ENCODE measurements at places on chromosomes 5 and 9.

- peak; percentile 34 for DNase-seq
Measured at GRCh38 chr5:159316519-159317383, 13.5 kb downstream of the IL12B start.

GRCh38 chr9:34887841-34888240, 70.2 kb upstream of the PHF24 start:
- DNase-seq = no peak

DNA sequence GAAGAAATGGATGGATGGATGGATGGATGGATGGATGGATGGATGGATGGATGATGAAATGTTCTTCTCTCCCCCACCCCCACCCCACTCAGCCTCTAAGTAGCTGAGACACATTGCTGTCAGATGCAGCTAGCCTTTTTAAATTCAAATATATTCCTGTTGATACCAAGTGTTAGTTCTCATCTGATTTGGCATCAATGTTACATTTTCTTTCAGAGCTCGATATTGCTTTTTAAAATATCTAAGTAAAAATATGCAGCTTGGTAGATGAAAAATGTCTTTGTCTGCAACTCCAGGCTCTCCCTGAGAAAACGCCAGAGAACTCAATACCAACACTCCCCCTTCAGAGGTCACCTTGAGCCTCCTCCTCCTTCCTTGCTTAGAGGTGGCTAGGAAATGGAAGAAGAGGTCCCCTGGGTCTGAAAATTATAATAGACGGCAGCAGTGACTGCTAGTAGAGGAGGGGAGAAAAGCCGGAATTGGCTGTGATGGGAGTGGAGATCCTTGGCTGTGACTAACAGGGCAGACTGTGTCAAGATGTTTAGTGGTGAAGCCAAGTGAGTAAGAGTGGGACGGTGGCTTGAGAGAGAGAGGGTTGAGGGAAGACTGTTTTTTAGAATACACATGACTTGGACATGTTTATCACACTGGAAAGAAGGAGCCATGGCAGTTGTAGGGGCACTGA, 156.0 kb downstream of the ZNF462 start:
- DNase-seq = no peak

DNA sequence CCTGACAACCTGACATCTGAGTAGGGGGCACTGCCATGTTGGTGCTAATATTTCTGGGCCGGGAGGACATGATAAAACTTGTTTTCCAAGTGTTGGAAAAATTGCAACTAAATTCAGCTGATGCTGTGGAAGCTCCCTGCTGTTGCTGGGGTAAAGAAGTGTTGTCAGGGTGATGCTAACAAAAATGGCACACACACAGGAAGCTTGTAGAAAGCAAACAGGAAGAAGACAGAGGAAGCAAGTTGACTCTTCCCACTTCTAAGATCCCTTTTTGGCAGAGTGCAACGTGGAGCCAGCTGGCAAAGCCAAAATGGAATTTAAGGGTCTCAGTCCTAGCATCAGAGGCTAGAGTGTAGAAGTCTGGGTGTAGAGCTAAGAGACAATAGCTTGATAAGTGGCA, 11.3 kb upstream of the RIOK2 start:
- peak; percentile 10 for DNase-seq

DNA sequence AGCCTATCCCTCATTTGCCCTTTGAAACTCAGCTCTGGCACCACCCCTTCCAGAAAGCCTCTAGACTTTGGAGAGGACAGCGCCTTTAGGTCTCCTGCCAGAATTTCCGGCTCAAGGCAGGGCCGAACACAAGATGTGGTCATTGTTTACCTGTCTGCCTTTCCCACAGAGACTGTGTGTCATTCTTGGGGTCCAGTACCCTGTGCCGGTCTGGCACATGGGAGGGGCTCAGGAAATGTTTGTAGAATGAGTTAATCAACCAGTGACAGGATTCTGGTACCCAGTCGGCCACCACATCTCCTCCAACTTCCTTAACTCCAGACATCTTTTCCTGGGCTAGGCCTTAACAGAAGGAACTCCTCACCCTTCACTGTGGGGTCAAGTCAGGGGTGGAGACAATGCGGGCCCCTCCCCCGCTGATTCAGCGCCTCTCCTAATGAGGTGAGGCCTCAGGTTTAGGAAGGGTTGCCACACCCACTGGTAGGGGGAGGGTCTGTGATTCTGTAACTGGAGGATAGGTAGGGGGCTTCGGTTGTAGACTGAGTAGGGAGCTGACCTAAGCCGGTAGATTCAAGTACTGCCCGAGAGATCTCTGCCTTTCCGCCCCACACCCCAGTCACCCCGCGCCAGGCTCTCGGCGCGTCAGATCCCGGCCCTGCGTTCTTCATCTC, 29.3 kb downstream of the PCDH1 start:
- no peak for DNase-seq

DNA sequence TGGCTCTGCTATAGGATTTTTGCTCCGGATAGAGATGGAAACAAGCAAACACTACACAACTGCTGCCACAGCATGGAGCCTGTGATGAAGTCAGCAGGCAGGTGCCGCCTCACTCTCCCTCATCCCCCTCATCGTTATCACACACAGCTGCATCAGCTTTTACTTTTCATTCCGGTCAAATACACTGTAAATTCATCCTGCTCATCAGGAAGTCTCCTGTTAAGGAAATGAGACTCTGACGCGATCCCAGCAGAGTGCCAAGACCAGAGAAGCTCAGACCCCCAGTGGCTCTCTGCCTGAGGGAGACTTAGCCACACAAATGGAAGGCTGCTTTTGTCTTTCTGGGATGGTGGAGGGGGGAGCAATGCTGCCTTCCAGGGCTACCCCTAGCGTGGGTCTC, 270.2 kb downstream of the ELAVL2 start:
- DNase-seq = no peak

DNA sequence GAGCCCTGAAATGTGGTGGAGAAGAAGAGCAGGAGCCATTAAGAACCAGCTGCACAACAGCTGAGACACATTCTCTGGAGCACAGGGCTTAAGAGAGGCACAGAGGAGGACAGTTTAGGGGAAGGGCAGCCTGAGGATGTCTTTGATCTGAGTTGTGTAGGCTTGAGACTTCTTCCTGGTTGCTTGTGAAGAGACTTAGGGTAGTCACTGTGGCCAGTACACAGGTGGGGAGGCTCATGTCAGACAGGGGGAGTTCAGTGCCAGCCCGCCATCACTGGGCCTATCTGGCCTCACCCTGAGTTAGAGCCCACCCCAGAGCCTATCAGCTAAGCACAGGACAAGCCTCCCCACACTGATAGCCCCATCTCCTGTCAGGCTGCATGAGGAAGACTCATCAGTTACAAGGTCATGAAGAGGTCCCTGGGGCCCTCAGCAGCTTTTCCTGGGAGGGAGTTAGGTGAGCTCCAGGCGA, 19.8 kb downstream of the SLC22A4 start:
- no peak for DNase-seq

DNA sequence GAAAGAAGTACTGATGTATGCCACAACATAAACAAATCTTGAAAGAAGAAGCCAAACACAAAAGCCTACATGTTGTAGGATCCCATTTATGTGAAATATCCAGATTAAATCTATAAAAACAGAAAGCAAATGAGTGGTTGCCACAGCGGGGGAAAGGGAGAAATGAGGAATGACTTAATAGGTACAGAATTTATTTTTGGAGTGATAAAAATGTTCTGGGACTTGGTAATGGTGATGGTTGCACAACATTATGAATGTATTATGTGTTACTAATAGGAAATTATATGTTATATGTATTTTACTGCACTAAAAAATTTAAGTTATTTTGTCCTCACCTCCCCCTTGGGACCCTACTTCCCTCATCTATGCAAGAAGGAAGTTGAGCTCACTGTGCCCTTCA, 16.4 kb upstream of the TTC1 start:
- DNase-seq = no peak

DNA sequence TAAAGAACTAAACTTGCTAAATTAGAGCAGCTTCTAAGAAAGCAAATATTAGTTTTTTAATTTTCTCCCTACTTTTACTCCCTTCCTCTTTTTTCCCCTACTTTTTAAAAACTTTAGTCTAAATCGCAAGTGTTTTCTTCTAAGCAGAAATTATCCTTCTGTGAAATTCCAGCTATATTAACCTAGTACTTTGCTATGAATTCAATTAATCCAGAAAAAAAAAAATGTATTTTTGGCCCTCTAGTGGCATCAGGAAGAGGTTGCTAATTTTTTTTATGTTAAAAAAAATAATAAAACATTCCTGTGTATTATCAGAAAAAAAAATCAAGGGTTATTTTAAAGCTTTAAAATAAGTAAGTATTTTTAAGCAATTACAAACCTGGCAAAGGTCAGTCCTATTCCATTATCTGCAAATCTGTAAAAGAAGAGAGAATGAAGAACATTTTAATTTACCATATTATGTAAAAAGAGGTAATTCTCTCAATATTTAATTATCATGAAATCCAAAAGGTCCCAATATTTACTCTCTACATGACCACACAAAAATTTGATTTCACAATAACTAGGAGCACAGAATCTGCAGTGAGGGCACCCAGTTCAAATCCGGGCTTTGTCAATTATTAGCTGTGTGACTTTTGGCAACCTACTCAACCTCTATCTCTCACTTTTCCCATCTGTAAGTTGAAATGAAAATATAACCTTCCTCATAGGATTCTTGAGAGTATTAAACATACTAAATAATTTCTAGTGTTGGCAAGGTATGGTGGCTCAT, 52.0 kb downstream of the CEMIP2 start:
- DNase-seq = peak; percentile 27

DNA sequence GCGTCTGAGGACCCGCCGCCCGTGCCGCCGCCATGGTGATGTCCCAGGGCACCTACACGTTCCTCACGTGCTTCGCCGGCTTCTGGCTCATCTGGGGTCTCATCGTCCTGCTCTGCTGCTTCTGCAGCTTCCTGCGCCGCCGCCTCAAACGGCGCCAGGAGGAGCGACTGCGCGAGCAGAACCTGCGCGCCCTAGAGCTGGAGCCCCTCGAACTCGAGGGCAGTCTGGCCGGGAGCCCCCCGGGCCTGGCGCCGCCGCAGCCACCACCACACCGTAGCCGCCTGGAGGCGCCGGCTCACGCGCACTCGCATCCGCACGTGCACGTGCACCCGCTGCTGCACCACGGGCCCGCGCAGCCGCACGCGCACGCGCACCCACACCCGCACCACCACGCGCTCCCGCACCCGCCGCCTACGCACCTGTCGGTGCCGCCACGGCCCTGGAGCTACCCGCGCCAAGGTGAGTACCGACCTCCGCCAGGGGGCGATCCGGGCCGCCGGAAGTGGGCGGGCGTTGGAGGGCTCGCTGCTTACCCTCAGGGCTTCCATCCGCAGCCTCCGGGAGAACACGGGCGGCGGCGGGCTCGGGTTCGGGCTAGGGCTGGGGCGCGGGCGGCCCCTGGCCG, 8.5 kb downstream of the PRR7 start:
- DNase-seq = peak; percentile 32

GRCh38 chr9:131773911-131774379, 34.1 kb upstream of the RAPGEF1 start:
- peak; percentile 15 for DNase-seq

DNA sequence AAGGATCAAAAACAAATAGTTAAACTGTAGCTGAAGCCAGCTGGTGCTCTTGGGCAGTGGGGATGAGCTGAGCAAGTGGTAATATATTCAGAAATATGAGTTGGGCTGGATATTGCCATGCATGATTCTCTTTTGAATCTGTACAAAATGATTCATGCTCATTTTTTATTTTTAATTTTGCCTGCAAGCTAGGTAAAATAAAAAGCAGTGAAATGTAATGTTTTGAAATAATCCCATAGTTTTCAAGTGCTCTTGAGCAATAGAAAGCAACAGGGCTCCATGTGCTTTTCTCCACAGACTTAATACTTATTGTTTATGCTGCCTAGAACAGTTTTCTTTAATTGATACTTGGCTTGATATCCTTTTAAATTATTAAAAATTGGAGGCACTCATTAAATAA, 489.3 kb downstream of the TLE4 start:
- DNase-seq = no peak

GRCh38 chr5:32504329-32504988, 59.9 kb upstream of the ZFR start:
- peak; percentile 10 for DNase-seq

- peak; percentile 72 for DNase-seq
Measured at GRCh38 chr5:132427281-132428146, 58.0 kb downstream of the SLC22A5 start.

DNA sequence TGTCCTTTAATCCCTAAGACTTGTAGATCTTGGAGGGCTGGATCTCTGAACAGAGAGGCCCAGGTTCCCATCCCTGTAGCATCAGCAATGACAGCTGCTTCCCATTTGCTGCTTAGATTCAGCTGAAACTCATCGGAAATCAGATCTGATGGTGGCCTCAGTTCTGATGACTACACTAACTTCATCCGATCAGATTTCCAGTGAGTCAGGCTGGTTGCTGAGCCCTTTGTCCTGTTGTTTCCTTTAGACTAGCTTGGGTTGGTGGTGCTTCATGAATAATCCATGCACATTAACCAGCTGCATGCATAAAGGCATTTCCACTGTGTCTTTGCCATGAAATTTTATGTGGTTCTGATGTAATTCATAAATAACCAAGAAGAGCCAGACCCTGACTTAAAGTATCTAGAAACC, 195.2 kb upstream of the TUT7 start:
- no peak for DNase-seq

DNA sequence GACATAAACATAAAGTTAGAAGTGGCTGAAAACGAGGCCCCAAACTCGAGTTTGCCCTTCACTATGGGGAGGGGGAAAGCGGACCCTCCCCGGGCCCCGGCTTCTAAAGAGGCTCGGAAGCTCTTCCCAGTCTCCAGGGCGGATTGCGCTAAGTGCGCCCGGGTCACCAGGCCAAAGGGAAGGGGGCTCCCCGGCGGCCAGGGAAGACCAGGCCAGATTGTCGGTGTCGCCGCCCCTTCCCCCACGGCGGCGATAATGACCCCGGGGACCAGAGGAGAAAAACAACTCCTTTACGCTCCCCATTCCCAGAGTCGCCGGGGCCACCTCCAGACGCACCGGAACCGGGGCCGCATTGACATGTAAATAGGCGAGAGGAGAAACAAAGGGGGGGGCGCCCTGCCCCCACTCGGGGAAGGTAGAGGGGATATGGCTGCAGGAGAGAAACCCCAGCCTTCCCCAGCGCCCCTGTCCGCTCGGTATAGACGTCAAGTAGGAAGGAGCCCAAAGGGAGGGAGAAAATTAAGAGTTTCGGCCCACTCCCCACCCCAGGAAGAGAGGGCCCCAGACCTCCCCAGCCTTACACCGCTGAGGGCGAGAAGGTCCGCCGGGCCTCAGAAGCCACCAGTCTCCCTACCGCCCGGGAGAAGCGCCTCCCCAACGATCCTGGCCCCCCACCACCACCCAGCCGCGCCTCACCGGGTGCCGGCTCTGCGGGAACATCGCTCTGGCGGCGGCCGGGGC, 1.7 kb downstream of the TLE1 start:
- peak; percentile 13 for DNase-seq

GRCh38 chr9:134693641-134694367, 52.2 kb downstream of the COL5A1 start:
- no peak for DNase-seq

GRCh38 chr5:181045316-181045715, 5.2 kb downstream of the BTNL9 start:
- DNase-seq = no peak
